ENCODE measurements at places on chromosomes 16 and 17.
A peak's percentile ranks its signal among the peaks of the same experiment; 100 is the strongest.

- no peak for DNase-seq
These were observed 12.9 kb upstream of the CACNG4 start for GRCh38 chr17:66951605-66951953.

GRCh38 chr16:4610011-4611005 lies 4.4 kb downstream of the UBALD1 start:
- DNase-seq: no peak

DNA sequence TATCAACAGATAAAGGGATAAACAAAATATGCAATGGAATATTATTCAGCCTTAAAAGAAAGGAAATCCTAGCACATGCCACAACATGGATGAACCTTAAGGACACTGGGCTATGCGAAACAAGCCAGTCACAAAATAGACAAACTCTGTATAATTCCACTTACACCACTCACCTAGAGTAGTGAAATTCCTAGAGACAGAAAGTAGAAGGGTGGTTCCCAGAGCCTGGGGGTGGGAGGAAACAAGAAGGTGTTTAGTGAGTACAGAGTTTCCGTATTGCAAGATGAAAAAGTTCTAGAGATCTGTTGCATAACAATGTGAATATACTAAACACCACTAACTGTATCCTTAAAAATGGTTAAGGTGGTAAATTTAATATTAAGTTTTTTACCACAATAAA lies 10.0 kb downstream of the SPOP start:
- DNase-seq: no peak

DNA sequence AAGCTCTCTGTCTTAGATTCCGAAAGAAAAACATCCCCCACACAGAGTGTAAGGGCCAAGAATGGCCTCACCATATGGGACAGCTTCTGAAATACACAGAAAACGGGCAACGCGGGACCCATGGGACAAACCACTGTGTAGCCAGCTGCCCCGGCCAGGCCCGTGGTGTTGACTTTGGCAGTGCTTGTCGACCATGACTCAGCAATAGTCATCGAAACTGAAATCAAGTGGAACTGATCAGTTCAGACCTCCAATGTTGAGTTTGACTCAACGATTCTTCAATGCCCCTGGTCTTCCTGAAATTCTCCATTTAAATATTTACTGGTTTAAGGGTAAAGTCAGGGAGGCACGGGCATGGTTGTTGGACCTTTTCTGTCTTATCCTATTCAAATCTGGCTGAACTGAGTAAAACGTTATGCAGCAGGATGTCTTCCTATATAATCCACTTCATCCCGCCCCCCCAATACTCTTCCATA lies 27.5 kb downstream of the ZFHX3 start:
- DNase-seq: peak; percentile 54

GRCh38 chr17:76556765-76557367 lies 17.0 kb downstream of the PRCD start:
- no peak for DNase-seq

- no peak for DNase-seq
These were observed 280.7 kb downstream of the CPPED1 start for GRCh38 chr16:12523002-12523401.

DNA sequence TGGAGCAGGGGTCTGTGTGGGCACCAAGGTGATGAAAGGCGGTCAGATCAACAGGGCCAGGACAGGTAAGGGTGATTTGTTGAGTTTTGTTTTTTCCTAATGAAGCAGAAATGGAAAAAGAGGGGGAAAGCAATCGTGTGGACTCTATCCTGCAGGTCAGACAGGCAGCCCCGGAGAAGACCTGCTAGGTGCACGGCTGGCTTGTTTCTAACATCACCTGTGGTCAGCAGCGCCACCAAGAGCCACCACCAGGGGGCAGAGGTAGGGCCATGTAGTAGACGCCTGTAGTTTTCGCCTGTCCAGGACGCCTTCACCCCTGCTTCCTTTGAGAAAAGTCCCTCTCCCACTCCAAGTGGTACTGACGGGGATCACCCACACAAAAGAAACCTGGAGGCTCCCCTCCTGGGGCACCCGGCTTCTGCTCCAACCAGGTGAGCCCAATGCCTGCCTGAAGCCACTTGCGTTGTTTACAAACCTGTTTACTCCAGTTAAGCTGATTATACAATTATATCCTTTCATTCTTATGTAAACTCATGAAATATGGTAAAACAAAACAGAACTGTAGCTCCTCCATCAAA lies 54.2 kb upstream of the SEC14L1 start:
- DNase-seq: peak; percentile 86

- no peak for DNase-seq
These were observed 51.4 kb upstream of the NFAT5 start for GRCh38 chr16:69514356-69514755.

GRCh38 chr17:48247603-48248002 lies 140.0 kb downstream of the SNX11 start:
- no peak for DNase-seq

GRCh38 chr17:5500247-5500588 lies 13.9 kb downstream of the MIS12 start:
- DNase-seq: no peak

GRCh38 chr16:78075800-78076199 lies 23.7 kb upstream of the WWOX start:
- DNase-seq: no peak

GRCh38 chr16:72976438-72977064 lies 71.4 kb downstream of the ZFHX3 start:
- DNase-seq: no peak

GRCh38 chr17:31476525-31477416 lies 85.3 kb downstream of the RAB11FIP4 start:
- DNase-seq: no peak

- no peak for DNase-seq
These were observed 1468.6 kb downstream of the CDH11 start for GRCh38 chr16:63653044-63653839.

DNA sequence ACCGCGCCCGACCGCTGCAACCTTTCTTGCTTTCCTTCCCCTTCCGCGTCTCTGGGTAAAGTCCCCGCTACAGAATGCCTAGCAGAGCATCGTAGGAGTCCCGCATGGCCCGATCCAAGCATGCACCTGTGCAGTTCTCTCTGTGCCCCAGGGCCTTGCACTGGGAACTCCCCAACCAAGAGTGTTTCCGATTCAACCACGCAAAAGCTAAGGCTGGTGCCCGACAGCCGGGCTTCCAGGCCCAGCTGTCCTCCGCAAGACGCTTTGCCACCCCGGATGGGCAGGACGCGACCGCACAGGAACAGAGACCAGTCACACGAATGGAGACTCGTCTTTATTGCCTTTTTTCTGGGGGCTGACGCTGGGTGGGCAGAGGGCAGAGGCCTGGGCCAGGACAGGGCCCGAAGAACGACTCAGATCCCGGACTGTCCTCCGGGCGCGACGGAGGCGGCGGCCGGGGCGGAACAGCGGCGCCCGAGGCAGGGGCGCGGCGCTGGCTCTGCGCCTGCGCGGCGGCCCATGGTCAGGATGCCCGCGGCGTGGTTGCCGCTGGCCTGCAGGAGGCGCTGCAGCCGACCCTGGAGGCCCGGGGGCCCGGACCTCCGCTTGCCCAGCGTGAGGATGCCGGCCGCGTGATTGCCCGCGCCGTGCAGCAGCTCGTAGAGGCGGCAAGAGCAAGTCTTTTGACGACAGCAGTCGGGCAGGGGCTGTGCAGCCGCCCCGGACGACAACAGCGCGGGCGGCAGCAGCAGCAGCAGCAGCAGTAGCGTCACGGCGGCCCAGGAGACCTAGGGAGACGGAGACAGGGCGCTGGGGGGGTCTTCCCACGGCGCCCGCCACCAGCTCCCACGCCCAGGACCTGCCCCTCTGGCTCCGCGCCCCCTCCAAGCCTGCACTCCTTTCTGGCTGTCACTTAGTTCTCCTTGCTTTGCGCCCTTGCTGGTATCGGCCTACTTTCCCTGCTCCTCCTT lies 1.2 kb downstream of the HCRT start:
- peak; percentile 67 for DNase-seq

- DNase-seq: no peak
These were observed 288.3 kb downstream of the CNTNAP4 start for GRCh38 chr16:76565542-76565941.

GRCh38 chr16:48885471-48885870 lies 275.5 kb upstream of the N4BP1 start:
- no peak for DNase-seq

DNA sequence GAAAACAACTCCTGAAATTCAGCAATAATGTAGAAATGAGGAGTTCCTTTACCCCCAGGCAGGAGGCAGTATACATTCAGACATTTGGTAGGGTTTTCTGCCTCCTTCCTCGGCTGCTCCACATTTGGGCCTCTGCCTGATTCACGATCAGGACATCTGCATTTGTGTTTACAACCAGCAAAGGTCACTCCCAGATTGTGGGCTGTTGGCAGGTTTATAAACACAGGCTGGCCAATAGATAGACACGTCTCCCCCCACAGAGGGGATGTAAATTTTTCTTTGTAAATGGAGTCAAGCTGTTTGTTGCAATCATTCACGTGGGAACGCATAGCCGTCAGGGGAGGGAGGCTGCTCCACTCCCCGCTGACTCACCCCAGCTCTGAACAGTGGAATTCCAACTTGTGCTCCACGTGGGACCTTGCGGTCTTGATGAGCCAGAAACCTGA lies 252.1 kb upstream of the N4BP1 start:
- no peak for DNase-seq

DNA sequence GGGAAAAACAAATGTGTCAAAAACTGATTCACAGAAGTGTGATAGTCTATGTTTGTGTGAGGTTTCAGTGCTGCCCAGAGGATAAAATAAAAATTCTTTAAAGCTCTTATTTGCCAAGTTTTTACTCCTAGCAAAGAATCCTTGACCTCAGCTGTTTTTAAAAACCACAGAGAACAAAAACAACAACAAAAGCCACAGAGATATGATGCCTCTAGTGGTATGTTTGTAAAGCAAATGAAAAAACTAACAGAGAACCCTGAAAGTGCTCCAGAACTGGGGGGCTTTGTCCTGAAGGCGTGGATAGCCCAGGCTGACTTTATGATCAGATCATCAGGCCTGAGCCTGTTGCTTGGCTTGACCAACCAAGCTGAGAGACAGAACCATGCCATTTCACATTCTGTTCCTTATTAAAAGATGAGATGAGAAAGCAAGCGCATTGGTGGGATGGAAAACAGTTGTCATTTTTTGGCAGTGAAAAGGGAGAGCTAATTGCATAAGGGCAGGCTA lies 411.0 kb downstream of the CPPED1 start:
- DNase-seq: no peak

DNA sequence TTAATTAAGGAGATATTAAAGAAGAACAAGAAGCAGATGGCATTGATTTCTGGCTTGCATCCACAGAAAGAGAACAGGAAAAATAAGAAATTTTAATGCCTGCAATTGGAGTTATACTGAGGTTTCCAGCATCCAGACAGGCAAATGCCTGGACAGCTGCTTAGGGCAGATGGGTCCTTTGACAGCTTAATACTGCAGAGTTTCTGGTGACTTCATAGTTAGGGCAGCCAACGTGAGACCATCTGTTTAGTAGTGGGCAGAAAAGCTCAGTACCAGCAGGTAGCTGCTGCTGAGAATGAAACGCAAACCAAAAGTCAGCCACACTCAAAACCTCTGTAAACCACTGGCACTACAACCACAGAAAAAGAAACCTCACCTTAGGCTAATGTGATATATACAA lies 109.8 kb downstream of the CDK5R1 start:
- no peak for DNase-seq

DNA sequence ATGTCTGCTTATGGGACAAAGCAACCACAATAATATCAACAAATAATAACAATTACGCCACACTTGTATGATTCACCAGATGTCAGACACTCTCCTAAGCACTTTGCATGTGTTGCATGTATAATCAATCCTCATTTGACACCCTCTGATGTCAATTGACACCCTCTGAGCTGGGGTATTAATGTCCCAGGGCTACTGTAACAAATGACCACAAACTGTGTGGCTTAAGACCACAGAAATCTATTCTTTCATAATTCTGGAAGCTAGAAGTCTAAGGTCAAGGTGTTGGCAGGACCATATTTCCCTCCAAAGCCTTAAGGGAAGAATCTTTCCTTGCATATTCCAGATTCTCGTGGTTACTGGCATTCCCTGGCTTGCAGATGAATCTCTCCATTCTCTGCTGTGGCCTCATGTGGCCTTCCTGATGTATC lies 112.7 kb downstream of the NPIPB5 start:
- DNase-seq: no peak

GRCh38 chr17:32636598-32637218 lies 149.9 kb downstream of the CDK5R1 start:
- no peak for DNase-seq

DNA sequence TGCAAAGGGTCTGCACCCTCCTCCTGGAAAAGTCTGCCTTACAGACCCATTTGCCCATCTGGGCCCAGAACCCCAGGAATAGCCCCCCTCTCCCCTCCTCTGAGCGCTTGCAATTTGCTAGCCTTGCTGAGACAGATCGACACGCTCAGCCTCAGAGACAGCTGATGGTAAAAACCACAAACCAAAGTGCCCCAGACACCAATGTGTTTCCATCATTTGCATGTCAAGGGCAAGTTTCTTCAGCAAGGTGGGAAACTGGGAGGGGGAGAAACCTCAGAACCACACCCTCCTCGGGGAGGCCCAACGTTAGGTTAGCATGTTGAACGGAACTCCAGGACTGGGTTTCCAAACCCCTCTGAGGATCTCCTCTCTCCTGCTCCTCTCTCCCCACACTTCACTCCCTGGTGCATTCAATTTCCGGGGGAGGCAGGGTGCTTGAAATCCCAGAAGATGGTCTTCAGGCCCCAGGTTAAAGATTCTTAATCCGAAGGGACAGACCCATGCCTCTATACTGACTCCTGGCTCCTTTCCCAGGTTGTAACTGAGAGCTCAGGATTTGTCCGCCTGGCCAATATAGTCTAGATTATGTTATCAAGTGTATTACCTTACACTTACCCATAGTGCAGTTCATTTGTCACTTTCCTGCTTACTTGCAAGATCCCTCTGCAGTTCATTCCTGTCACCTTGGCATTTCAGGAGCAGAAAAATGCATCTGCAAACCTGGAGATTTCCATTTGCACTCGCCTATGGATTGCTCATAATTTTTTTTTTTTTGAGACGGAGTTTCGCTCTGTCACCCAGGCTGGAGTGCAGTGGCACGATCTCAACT lies 1.3 kb upstream of the CUEDC1 start:
- no peak for DNase-seq

GRCh38 chr17:3919123-3919624 lies 2.9 kb upstream of the P2RX1 start:
- no peak for DNase-seq

- no peak for DNase-seq
These were observed 87.0 kb upstream of the RPRML start for GRCh38 chr17:47066095-47066494.

GRCh38 chr16:73916829-73917594 lies 379.6 kb upstream of the PSMD7 start:
- DNase-seq: no peak

All from head of caudate nucleus (tissue), 42 donors.